ENCODE measurements at places on chromosomes 6 and 20.
A peak's percentile ranks its signal among the peaks of the same experiment; 100 is the strongest.

- no peak for DNase-seq
Observed at GRCh38 chr6:6569811-6570164, 18.7 kb upstream of the LY86 start.

DNA sequence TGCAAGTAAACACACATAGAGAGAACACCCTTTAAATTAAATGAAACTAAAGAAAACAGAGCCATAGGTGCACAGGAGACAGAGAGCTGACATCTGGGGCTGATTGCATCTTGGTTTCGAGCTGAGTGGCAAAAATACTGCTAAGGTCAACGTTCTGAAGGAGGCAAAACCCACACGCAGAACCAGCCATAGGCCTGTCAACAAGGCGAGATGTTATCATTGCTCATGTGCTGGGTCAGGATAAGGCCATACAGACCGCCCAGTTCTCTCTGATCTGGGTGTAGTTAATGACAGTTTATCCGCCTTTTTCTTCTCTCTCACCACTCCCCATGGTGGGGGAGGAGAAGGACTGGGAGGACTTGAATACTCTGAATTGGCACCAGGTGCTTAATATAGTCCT, 4.5 kb upstream of the FAM110A start:
- DNase-seq: peak; percentile 13

- peak; percentile 87 for DNase-seq
Observed at GRCh38 chr6:136607932-136608772, 57.9 kb upstream of the MAP7 start.

GRCh38 chr6:14848019-14848418, 397.9 kb upstream of the JARID2 start:
- DNase-seq: no peak

- peak; percentile 18 for DNase-seq
Observed at GRCh38 chr6:146267447-146267846, 238.6 kb downstream of the GRM1 start.

- no peak for DNase-seq
Observed at GRCh38 chr6:14505401-14505800, 387.8 kb downstream of the CD83 start.

GRCh38 chr6:1708122-1708521, 98.4 kb downstream of the FOXC1 start:
- no peak for DNase-seq

GRCh38 chr6:53581856-53582255, 37.0 kb upstream of the GCLC start:
- no peak for DNase-seq

GRCh38 chr20:63973636-63974401, 4.1 kb upstream of the ZNF512B start:
- DNase-seq: peak; percentile 90

- no peak for DNase-seq
Observed at GRCh38 chr20:45944151-45944964, 9.9 kb downstream of the PCIF1 start.

DNA sequence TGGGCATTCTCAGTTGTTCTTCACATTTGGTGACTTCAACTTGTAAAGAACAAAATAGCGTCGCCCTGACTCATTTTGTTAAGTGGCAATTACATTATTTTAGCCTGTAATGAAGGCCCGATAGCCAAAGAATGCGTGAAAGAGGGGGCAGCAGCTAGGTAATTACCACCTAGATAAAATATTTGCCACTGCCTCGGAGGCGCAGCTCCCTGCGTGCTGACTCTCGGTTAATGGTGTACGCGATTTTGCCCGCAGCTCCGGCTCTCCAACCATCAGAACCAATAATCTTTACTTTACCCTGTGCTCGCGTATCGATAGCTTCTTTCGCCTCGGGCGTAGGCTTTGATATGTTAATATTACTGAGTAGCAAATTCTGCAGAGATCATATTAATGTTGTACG, 8.7 kb downstream of the TFAP2D start:
- no peak for DNase-seq

DNA sequence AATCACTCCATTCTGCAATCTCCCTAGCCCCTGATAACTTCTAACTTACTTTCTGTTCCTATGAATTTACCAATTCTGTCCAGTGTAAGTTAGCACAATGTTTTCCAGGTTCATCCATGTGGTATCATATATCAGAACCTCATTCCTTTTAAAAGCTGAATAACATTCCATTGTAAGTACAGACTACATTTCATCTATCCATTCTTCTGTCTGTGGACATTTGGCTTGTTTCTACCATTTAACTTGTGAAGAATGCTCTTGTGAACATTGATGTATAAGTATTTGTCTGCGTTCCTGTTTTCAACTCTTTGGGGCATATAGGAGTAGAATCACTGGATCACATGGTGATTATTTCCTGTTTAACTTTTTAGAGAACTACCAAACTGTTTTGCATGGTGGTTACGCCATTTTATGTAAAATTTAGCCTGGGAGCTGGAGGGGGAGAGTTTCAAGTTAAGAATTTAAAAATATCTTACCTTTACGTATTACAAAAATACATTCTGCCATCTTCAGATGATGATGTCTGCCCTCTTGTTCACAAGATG, 156.5 kb downstream of the BTBD3 start:
- no peak for DNase-seq

- no peak for DNase-seq
Observed at GRCh38 chr6:14452567-14453527, 335.3 kb downstream of the CD83 start.

- no peak for DNase-seq
Observed at GRCh38 chr20:906001-906520, 10.1 kb downstream of the ANGPT4 start.

DNA sequence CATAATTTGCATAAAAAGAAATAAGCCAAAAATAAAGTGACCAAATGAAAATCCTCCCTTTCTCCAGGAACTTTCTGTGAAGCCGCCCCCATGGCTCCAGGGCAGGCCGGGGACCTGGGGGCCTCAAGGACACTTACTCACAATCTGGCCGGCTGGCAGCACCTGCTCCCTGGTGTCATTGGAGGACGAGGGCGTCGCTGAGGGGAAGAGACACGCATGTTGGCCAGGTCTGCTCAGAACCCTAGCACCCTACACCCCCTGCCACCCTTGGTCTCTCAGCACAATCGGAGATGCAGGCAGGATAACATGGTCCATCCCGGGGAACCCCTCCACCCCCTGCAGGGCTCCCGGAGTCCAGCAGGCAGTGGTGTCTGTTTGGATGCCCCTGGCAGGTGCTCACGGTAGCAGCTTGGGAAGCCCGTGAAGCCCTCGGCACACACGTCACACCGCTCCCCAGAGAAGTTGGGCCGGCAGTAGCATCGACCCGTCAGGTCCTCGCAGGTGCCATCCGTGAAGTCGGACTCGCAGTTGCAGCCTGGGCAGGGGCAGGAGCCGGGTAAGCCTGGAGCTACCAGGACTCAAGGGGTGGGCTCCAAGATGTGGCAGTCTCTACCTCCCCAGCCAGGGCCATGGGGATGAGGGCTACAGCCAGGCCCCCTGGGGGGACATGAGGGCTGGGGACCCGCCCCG, 21.3 kb downstream of the LAMA5 start:
- no peak for DNase-seq

GRCh38 chr20:25250508-25250907, 2.6 kb downstream of the PYGB start:
- peak; percentile 33 for DNase-seq

DNA sequence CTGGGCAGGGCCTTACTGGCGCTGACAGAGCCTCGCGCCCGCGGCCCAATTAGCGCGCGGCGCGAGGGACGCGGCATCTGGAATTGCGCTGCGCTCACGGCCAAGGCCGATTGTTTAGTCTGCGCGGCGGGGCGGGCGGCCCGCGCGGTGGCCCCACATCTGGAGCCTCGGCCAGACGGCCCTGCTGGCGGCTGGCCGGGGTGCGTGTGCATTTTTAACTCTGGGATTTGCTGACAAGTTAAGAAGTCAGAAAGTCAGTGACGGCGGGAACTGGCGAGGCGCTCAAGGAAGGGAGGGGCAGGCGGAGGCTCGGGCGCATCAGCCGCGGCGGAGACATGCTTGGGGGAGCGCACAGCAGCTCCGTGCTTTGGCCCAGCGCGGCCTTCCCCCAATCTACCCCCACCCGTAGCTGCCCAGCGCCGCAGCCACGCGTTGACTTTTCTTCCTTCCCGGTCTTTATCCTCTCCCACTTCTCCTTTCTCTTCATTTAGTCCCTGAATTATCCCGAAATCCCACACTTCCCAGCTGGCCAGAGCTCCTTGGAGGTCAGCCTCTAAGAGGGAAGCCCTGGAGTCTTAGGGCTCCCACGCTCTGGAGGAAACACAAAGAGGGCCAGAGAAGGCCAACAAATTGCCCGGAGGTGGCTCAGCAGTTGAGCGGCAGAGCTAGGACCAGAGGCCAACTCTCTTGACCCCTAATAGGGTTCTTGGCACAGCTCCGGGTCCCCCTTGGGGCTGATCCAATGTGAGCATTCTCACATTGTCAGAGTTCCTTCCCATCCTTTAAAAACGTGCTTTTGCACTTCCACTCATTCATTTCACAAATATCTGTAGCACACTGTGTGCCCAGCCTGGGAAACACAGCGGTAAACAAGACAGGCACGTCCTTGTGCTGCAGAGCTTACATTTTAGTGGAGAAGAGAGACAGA, 40.8 kb upstream of the FOXP4 start:
- peak; percentile 84 for DNase-seq

DNA sequence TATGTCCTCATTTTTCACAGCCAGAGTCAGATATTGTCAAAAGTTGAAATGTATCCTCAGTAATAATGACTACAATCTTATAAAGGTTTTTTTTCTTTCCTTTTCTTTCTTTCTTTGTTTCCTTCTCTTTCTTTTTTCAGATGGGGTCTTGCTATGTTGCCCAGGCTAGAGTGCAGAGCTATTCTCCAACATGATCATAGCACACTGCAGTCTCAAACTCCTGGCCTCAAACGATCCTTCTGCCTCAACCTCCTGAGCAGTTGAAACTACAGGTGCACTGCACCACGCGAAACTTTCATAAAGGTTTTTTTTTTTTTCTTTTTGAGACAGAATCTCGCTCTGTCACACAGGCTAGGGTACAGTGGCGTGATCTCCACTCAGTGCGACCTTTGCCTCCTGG, 31.1 kb upstream of the FOXA2 start:
- no peak for DNase-seq

GRCh38 chr6:148389917-148390316, 47.3 kb downstream of the SASH1 start:
- DNase-seq: no peak

- DNase-seq: no peak
Observed at GRCh38 chr6:111718990-111719389, 113.3 kb upstream of the TRAF3IP2 start.

- DNase-seq: no peak
Observed at GRCh38 chr6:147438758-147439528, 69.5 kb upstream of the SAMD5 start.

- DNase-seq: no peak
Observed at GRCh38 chr6:151905072-151905471, 97.6 kb downstream of the ESR1 start.

GRCh38 chr6:143708889-143709288, 31.1 kb downstream of the PHACTR2 start:
- no peak for DNase-seq

DNA sequence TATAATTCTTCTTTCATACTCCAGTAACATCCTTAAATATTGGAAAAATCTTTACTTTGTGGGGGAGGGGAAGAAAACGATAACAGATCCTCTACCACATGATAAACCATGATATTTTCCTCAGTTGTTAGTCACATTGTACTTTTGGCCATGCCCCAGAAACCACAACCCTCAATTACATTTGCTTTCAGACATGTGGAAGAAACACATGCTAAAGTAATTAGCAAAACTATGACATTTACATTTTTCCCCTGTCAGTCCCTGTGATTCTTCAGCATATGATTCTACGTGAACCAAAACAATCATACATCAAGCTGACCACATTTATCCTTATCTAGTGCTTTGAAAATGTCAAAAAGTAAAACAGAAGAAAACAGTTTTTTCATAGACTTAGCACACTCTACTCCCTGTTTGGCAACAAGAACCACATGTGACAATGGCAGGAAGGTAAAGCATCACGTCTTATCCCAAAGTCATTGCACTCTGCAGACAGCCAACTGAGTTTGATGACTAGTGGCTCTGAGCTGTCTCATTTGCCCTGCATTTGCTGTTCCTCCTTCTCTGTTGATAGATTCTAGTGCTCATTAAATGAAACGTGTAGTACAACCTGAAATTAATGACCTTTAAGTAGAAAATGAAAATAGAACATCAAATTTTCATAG, 505.8 kb upstream of the MARCKS start:
- DNase-seq: no peak

DNA sequence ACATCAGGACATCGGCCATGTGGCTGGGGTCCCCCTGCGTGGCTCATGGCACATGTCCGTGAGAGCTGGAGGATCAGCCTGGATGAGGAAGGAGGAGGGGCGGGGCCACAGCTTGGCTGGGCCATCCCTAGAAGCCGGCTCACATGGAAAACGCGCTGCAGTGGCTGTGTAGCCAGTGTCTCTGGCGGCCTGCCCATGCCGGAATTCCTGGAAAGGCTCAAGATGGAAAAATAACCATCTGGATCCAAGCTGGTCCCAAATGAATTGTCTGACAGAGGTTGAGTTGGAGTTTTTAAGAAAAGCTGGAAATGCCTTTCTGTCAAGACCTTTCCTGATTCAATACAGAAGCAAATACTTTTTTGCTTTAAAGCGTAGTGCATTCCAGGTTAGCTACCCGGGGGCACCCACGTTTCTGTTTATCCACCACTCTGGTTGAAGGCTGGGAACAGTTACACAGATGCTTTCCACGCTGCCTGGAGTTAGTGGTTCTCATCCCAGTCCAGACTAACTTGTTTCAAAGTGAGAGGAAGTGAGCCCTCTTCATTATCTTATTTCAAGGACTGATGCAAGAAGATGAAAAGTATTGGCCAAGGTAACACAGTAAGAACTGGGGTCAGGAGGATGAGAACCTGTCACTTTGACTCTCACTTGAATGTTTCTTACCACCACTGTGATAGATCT, 99.0 kb downstream of the GMPR start:
- DNase-seq: peak; percentile 89

GRCh38 chr20:50596694-50597021, 86.5 kb downstream of the PTPN1 start:
- no peak for DNase-seq

DNA sequence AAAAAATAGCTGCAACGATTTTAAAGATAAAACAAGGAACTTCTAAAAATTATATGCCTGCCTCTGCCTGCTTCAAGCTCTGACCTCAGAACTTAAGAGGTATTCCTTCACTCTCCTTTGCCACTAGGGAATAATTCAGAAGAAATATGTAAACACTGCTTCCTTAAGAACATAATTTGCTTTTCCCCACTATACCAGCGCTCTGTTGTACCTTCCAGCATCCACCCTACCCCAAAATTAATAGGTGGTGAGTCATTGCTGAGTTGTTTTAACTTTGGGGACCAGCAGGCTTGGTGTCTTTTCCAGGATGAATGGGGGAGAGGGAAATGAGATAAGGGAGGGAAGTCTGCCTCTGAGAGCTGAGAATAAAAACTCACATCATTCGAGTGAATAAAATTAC, 107.7 kb upstream of the ATXN1 start:
- no peak for DNase-seq

GRCh38 chr6:144582939-144583613, 297.9 kb downstream of the UTRN start:
- DNase-seq: peak; percentile 43
